ENCODE measurements at places on chromosomes 13 and 19. TPM values are rescaled to one million over a fixed set of nuclear protein-coding genes. Genes with fewer than 3 reads are reported as not detected.

NBEA gene
- total RNA-seq = 23.8 TPM

CACNG7 gene
- total RNA-seq = not detected

EBI3 gene
- total RNA-seq = not detected

RFX1 gene
- 4.3 TPM for total RNA-seq

FAM216B gene
- not detected for total RNA-seq

PSG1 gene
- total RNA-seq = not detected

CPB2 gene
- total RNA-seq = not detected

Data from tongue (tissue), 3 donors.